ENCODE measurements at places on chromosomes 7 and 10.

DNA sequence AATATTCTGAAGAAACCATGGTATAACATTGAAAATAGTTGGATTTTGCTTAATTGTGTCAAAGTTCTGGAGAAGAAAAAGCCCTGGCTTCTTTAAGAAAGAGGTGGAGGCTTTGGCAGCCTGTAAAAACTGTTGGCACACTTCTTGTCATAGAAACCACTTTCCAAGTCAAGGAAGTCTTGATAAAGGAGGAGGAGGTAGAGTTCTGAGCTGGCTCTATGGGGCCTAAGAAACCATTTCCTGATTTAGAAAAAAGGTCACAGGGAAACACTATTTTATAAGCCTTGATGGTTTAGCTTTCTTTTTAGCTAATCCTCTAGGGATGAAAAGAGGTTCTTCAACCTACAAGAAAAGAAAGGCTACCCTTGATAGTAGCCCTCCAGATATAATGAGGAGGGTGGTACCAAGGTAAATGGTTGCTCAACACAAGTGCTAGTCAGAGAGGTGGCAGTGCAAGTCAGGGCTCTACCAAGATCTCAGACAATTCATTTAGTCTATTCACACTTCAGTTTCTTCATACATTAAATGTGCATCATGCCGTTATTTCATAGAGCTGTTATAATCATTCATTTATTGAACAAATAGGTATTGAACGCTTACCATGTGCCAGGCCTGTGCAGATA, 346.9 kb downstream of the RNLS start:
- DNase-seq: no peak

DNA sequence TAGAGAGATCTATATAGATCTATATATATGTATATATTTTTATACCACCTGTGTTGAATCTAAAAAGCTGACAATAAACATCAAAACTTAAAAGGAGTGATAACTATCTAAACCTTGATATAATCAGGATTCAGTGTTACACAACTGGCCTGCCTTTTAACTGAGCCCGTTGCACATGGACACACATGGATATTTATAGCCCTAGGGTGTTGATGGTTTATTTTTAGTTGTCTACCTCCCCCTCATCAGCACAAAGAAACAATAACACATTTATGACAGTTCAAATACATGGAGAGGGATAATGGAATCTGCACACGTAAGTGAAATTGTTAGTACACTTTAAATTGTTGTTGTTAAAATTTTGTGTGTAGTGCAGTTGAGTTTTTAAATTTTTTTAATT, 336.9 kb downstream of the ZNF248 start:
- no peak for DNase-seq

GRCh38 chr10:86390337-86391120, 23.9 kb upstream of the GRID1 start:
- no peak for DNase-seq

DNA sequence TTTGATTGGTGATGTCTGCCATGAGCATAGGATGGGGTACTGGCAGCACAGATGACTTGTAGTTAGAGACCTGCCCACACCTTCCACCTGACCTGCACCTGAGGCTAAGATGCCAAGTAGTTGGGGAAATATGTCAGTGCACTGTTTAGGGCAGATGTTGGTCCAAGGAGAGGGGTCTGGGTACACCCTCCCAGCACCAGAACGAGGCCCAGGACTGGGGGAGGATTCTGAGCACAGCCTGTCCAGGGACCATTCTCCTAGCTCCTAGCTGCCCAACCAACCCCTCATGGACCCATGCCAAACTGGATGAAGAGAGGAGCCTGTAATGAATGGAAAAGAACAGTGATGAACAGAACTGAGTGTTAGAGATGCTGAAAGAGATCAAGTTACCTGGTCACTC, 28.0 kb downstream of the FRMPD2 start:
- DNase-seq: no peak

DNA sequence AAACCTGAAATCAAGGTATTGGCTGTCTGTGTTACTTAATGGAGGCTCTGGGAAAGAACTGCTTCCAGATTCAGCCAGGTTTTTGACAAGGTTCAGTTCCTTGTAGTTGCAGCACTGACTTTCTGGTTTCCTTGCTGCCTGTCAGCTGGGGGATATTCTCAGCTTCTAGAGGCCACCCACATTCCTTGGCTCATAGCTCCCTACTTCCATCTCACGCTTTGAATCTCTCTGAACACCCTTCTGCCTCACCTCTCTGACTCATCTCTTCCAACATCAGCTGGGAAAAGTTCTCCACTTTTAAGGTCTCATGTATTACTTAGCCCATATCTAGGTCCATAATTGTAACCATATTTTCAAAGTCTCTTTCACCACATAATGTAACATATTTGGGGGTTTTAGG, 22.9 kb upstream of the GPR22 start:
- no peak for DNase-seq

GRCh38 chr10:131897297-131897899, 3.4 kb upstream of the PPP2R2D start:
- no peak for DNase-seq

Data from NCI-H2029 treated with DMSO at 0.1 percent for 48 hours (cell line).